ENCODE measurements at places on chromosomes 12 and 14.
A peak's percentile ranks its signal among the peaks of the same experiment; 100 is the strongest.

DNA sequence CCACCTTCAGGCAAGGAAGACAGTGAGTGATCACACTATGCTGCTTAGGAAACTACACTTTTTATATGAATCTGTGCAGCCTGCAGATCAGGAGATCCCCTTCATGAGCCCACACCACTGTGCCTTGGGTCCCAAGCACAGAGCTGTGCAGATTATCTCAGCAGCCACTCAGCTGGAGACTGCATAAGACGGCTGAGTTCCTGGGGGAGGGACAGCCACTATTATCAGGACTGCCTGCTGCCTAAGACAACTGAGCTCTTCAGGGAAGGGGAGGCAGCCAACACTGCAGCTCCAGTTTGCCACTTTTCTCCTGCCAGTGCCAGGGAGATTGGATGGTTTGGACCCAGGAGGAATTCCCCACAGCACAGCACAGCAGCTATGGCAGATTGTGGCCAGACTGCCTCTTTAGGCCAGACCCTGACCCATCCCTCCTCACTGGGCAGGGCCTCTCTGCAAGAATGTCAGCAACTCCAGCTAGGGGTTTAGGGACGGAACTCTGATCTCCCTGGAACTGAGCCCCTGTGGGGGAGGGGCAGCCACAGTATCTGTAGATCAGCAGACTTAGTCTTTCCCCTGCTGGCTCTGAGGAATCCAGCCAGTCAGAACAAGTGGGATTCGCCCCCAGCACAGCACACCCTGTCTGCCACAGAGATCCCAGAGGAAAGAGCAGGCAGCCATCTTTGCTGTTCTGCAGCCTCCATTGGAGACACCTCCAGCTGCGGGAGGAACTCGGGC lies 141.3 kb downstream of the KLHL28 start:
- no peak for DNase-seq

DNA sequence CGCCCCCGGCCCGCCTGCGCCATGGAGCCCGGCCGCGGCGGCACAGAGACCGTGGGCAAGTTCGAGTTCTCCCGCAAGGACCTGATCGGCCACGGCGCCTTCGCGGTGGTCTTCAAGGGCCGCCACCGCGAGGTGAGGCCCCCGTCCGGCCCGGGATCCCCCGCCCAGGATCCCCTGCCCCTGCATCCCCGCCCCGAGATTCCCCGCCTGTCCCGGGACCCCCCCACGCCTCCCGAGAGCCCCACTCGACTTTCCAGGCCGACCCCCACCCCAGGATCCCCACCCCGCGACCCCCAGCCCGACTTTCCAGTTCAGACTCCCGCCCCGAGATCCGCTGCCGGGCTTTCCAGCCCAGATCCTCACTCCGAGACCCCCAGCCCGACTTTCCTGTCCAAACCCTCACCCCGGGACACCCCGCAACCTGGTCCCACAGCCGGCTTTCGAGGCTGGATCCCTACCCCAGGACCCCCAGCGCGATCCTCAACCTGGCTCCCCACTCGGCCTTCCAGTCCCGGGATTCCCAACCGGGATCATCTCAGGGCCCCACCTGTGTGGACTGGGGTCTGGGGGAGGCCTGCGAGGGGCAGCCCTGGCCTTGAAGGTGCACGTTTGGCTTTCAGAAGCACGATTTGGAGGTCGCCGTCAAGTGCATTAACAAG lies 688 bp downstream of the ULK1 start:
- peak; percentile 41 for DNase-seq

DNA sequence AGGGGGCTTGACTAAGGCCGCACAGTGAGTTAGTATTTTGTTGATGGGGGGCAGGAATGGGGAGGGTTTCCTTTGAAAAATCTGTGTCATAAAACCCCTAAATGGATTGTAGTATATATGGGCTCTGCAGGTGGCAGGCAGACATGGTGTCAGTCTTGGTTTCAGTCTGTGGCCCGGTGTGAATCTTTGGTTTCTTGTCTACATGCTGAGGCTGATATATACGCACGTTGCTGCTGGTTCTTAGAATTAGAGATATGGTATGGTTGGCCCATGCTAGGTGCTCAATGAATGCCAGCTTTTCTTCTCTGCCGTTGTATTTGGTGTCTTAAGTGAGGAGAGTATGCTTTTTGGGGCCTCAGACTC lies 73.1 kb downstream of the TSPAN9 start:
- DNase-seq, result no peak

- DNase-seq, result no peak
Measured at GRCh38 chr12:132329036-132329719, at the start of gene GALNT9. TSS of gene GALNT9 (minus strand) at chr12:132329589. CDS start at chr12:132329203, 386 bp downstream.

GRCh38 chr14:100844082-100844408 lies 18.1 kb downstream of the MEG3 start:
- no peak for DNase-seq

GRCh38 chr12:121165316-121165715 lies 32.6 kb downstream of the P2RX7 start:
- DNase-seq, result no peak

DNA sequence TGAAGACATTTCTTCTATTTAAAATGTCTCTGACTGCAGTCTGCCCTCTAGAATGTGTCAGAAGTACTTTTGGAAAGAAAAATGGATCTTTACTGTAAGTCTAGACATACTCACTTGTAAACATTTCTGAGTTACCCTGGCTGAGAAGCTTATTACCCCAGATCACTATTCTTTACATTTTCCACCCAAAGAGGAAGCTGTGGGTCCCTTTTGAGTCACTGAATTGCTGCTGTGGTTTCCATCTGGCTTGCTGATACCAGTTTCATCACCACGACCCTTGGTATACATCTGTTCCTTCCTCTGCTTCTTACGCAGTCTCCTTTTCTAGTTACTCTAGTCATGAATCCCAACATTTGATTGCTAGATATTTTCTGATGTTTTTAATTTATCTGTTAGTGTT lies 20.2 kb upstream of the CLEC4D start:
- DNase-seq, result peak; percentile 27

- DNase-seq, result no peak
Measured at GRCh38 chr12:12229556-12230092, 37.2 kb downstream of the LRP6 start.

- no peak for DNase-seq
Measured at GRCh38 chr14:31090883-31091764, 64.9 kb upstream of the STRN3 start.

- no peak for DNase-seq
Measured at GRCh38 chr12:120241561-120242274, 23.8 kb downstream of the PXN start.

GRCh38 chr12:5619628-5620027 lies 187.7 kb downstream of the NTF3 start:
- no peak for DNase-seq

DNA sequence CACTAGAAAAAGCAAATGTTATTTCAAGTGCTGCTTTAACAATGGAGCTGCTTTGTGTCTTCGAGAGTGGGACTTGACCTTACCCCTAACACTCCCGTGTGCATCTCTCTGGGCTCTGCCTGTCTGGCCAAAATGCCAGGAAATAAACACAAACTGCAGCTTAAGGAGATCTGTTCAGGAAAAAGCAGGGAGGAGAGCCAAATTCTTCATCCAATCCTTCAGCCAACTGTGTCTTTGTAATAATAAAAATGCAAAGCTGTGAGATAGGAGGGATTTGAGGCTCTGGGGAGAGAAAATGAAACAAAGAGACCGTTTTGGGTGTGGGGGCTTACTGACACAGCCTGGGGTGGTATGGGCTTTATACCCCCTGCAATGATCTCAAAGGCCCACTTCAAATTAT lies 85.8 kb upstream of the WSCD2 start:
- no peak for DNase-seq

DNA sequence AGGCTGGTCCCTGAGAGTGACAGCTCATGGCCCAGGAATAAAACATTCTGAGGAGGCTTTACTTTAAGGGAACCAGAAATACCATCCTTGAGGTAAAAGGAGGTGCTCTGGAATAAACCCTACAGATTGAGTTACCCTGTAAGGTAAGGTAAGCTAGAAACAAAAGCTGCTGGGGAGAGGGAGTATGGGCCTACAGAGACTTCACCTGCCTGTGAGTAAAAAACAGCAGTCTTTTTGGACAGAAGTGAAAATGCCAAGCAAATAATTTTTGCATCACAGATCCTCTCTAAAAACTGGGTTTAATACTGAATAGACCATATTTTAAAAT lies 41.2 kb downstream of the CORO1C start:
- no peak for DNase-seq

- DNase-seq, result no peak
Measured at GRCh38 chr12:93773122-93773871, 96.1 kb downstream of the CRADD start.

GRCh38 chr14:56881181-56881580 lies 70.9 kb upstream of the OTX2 start:
- no peak for DNase-seq

DNA sequence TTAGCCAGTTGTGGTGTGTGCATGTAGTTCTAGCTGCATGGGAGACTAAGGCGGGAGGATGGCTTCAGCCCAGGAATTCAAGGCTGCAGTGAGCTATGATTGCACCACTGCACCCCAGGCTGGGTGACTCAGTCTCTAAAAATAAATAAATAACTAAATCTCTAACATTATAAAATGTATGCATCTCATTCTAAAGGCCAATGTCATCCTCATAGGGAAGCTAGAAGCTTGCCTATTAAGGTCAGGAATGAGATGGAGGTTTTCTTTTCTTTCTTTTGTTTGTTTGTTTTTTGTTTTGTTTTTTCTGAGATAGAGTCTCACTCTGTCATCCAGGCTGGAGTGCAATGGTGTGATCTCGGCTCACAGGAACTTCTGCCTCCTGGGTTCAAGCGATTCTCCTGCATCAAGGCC lies 48.8 kb upstream of the PAPLN start:
- no peak for DNase-seq

DNA sequence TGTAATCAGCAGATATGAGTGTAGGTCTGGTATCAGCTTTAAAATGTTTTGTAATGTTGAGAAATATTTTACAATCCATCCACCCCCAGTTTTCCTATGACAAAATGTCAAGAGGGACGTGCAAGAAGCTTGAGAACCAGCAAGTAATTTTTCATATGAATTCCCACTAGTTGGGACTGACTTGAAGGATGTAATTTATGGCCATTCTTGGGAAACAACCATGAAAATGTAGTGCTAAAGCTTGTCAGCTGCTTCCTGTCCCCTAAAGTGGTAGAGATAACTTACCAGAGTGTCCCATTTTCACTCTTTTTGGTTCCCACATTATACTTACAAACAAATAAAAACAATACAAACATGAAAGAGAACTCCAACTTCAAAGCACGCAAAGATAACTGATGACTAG lies 63.9 kb downstream of the RERG start:
- no peak for DNase-seq

DNA sequence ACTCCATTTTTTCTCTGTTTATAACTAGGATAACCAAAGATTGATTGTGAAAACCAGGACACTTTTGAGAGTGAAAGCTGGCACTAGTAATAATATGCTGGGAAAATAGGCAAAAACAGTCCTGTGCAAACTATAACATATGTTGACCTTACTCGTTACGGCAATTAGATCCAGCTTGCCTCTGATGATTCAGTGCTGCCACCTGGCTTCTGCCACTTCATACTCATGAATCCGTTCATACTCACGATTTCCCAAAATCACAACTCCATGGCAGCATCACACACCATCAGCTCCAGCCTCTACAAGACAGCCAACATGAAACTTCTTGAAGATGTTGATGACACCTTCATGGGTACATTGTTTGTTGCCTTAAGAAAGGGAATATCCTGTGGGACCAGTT lies 49.1 kb upstream of the CAND1 start:
- DNase-seq, result no peak

- DNase-seq, result no peak
Measured at GRCh38 chr12:49491823-49492222, 47.0 kb upstream of the KCNH3 start.

DNA sequence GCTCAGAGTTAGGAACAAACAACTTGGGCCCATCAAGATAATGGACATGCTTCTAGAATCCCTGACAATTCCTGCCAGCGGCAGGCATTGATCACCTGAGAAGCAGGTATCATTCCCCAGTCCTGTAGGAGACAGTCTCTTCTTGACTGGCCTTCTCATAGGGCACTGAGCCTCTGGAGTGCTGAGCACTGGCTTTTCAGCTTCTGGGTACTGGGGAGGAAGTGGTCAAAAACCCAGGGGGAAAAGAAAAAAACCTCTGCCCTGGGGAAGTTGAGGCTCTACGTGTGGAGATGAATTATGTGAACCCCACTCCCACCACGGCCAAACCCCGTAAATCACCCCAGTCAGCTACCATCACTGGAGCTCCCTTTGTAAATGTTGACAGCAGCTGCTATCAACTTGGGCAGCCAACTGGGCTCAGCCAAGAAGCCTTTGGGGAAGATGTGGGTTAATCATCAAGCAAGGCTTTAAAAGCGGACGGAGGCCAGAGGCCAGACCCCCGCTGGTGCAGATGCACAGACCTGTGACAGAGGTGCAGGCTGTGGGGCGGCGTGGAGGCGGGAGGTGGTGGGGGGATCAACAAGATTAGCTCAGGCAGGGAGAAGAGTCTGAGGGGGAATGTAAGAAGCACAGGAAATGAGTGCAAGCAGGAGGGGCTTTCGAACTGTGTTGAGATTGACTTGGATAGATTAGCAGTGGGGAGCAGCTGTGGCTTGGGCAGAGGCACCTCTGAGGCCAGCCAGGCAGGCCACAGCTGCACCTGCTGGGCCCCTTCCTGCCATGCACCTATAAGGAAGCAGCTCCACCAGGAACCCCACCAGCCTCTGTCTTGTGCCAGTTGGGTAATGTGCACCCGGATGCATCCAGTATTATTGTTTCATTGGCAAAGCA lies 105.4 kb upstream of the HIF1A start:
- no peak for DNase-seq

- no peak for DNase-seq
Measured at GRCh38 chr14:52355016-52355431, 40.9 kb downstream of the PTGER2 start.

DNA sequence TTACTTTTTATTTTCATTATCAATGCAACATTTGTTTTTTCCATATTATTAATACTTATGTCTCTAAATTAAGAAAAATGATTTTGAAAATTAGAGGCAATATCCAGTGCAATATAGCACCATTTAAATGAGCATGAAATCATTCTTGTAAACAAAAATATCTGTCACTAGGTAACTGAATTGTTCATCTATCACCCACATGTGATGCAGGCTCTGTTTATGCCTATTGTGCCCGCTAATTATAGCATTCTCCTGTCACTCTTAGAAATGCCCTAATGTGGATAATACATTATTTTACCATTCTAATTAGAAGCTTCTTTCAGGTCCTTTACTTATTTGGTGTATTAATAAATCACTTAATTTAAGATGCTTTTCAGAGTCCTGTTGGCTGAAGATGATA lies 1332.4 kb downstream of the AACS start:
- DNase-seq, result no peak

GRCh38 chr12:58727521-58727920 lies 192.8 kb downstream of the LRIG3 start:
- no peak for DNase-seq

DNA sequence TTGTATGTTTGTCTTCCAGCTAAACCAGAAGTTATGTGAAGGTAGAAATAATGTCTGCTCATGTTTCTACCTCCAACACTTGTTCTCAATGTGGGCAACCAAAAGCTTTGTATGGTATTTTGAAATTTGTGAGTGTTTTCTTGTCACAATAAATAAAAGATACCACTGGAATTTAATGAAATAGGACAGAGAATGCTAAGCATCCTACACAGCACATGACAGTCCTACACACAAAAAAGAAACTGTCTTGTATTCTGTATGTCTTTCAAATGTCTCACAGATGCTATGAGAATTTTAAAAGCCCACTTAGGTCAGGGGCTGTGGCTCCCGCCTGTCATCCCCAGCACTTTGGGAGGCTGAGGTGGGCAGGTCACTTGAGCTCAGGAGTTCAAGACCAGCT lies 68.9 kb downstream of the RALGAPA1 start:
- no peak for DNase-seq
